ENCODE measurements at places on chromosomes 2 and 18.
A peak's percentile ranks its signal among the peaks of the same experiment; 100 is the strongest.

DNA sequence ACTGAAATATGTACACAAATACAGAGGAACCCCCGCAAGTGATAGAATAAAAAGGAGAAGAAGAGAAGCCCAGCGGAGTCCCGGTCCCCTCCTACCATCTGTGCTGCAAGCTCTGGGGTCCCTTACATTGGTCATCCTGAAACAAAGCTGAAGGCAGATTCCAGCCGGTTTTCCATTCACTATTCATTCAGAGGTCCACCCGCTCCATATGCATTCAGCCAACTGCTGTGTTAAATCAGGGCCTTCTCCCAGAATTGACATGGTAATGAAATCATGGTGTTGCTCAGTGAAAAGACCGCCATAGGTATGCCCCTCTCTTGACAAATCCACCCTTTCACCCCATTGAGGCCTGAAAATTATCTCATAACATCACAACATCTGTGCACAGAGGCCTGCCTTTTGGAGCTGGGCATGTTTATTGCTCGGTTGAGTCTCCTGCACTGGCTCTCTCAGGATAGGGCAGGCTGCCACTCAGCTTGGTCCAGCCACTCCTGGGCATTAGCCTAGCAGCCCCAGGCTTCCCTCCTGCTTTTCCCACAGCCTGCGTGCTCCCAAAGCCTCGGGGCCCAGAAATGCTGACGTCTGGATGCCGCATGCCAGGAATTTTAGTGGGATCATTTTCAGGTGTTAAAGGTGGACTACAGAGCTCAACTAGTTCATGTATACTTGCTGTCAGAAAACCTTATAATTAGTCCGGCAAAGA is 39.3 kb upstream of the ID2 start:
- H3K4me3 ChIP-seq: no peak overlapping the region
- no peaks in the 10 kb centered on the region for H3K27me3 ChIP-seq
- H3K4me1 ChIP-seq: no peaks in the 10 kb centered on the region
- no peaks in the 10 kb centered on the region for H3K36me3 ChIP-seq
- no peak overlapping the region for H3K27ac ChIP-seq

DNA sequence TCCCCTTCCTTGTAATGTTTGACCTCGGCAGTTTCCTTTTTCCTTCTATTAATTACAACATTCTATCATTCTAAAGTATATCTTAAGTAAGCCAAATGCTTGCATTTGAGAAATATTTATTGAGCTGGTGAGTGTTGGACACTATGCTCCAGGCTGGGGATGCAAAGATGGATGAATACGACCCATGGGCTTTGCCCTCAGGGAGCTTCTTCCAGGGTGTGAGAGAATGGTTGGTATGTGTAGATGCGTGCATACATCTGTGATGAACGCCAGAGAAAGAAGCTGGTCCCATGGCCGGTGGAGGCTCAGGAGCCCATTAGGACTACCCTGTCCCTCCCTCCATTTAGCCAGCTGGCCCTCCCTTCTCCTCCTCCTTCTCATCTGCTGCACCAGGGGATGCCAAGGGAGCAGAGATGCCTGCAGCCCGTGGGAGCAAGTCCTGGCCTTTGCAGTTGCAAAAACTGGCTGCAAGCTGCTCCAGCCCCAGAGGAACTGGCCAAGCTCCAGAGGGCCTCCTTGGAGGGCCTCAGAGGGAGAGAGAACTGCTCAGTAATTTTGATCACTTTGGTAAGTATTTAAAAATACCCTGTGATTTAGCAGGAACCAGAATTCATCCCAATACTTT is 65.7 kb upstream of the FOSL2 start:
- H3K27me3 ChIP-seq: no peaks in the 10 kb centered on the region
- H3K36me3 ChIP-seq: no peaks in the 10 kb centered on the region
- H3K27ac ChIP-seq: no peak overlapping the region
- no peak for DNase-seq
- H3K4me3 ChIP-seq: no peak overlapping the region
- H3K4me1 ChIP-seq: peaks cover 19% of the 10 kb centered on the region

GRCh38 chr2:1627628-1628381 is 116.5 kb downstream of the PXDN start:
- H3K36me3 ChIP-seq: no peaks in the 10 kb centered on the region
- H3K27ac ChIP-seq: no peak overlapping the region
- H3K4me3 ChIP-seq: no peak overlapping the region
- H3K4me1 ChIP-seq: peaks cover 23% of the 10 kb centered on the region
- no peak for DNase-seq
- H3K27me3 ChIP-seq: no peaks in the 10 kb centered on the region

- H3K27me3 ChIP-seq: no peaks in the 10 kb centered on the region
- H3K4me3 ChIP-seq: no peak overlapping the region
- no peaks in the 10 kb centered on the region for H3K4me1 ChIP-seq
- H3K27ac ChIP-seq: peak overlapping the region; percentile 49
- DNase-seq: no peak
- no peaks in the 10 kb centered on the region for H3K36me3 ChIP-seq
Measured at GRCh38 chr2:235088496-235088921, 136.7 kb downstream of the SH3BP4 start.

DNA sequence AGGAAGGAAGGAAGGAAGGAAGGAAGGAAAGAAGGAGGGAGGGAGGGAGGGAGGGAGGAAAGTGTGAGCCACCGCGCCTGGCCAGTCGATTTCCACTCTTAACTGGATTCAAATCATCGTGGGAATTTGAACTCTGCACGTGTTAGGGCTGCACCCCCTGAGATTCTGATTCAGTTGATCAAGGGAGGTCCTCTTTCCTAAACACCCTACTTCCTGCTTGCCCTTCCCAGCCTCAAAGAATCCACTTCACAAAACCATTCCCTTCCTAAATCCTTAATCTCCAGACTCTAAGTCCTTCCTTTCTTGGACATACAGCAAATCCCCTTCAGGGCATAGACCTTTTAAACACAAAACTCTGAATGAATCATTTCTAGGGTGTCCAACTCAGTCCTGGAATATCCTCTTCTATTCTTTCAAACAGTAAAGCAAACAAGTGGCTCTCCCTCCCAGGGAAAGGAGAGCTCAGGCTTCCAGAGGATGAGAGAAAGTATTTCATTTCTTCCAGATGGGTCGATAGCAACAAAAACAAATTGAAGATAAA is 68.2 kb upstream of the MBOAT2 start:
- no peak for DNase-seq
- H3K4me1 ChIP-seq: no peaks in the 10 kb centered on the region
- no peak overlapping the region for H3K27ac ChIP-seq
- no peaks in the 10 kb centered on the region for H3K36me3 ChIP-seq
- H3K27me3 ChIP-seq: no peaks in the 10 kb centered on the region

GRCh38 chr18:67232406-67232805 is 284.1 kb downstream of the DSEL start:
- H3K4me1 ChIP-seq: no peaks in the 10 kb centered on the region
- no peaks in the 10 kb centered on the region for H3K36me3 ChIP-seq
- no peaks in the 10 kb centered on the region for H3K27me3 ChIP-seq
- no peak overlapping the region for H3K27ac ChIP-seq
- no peak overlapping the region for H3K4me3 ChIP-seq
- DNase-seq: no peak

- no peaks in the 10 kb centered on the region for H3K4me1 ChIP-seq
- no peak for DNase-seq
- no peaks in the 10 kb centered on the region for H3K36me3 ChIP-seq
- H3K27me3 ChIP-seq: no peaks in the 10 kb centered on the region
- peak overlapping the region; percentile 87 for H3K27ac ChIP-seq
- H3K4me3 ChIP-seq: no peak overlapping the region
Measured at GRCh38 chr2:226766352-226767055, 33.1 kb downstream of the IRS1 start.

DNA sequence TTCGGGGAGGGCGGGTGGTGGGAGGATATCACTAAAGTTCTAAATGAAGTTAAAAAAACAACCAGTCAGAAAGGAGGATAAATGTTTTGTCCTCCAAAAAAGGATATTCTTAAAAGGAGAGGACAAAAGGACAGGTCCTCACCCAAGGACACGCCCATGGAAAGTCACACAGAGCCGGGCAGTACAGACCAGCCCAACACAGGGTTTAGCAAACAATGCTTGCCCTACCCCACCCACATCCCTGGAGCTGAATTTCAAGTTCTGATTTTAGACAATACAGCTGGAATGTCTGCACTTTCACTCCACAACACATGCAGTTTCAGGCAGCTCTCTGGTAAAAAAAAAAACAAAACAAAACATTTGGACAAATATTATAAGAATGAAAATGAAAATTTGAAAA is 67.9 kb downstream of the SLC9A4 start:
- H3K27ac ChIP-seq: no peak overlapping the region
- no peak overlapping the region for H3K4me3 ChIP-seq
- no peaks in the 10 kb centered on the region for H3K27me3 ChIP-seq
- H3K36me3 ChIP-seq: no peaks in the 10 kb centered on the region
- H3K4me1 ChIP-seq: no peaks in the 10 kb centered on the region

- no peaks in the 10 kb centered on the region for H3K36me3 ChIP-seq
- H3K27ac ChIP-seq: no peak overlapping the region
- no peak overlapping the region for H3K4me3 ChIP-seq
- peaks cover 11% of the 10 kb centered on the region for H3K4me1 ChIP-seq
- DNase-seq: no peak
- no peaks in the 10 kb centered on the region for H3K27me3 ChIP-seq
Measured at GRCh38 chr2:181041661-181042060, 61.3 kb downstream of the UBE2E3 start.

GRCh38 chr2:189347540-189347939 is 93.7 kb upstream of the WDR75 start:
- peaks cover 9% of the 10 kb centered on the region for H3K4me1 ChIP-seq
- H3K4me3 ChIP-seq: no peak overlapping the region
- DNase-seq: no peak

GRCh38 chr2:96698221-96698861 is 41.5 kb downstream of the LMAN2L start:
- no peaks in the 10 kb centered on the region for H3K4me1 ChIP-seq
- no peak overlapping the region for H3K4me3 ChIP-seq
- H3K27ac ChIP-seq: no peak overlapping the region

GRCh38 chr2:20468549-20469500 is 22.0 kb downstream of the RHOB start:
- H3K4me3 ChIP-seq: no peak overlapping the region
- DNase-seq: no peak
- H3K27ac ChIP-seq: no peak overlapping the region
- H3K4me1 ChIP-seq: no peaks in the 10 kb centered on the region
- no peaks in the 10 kb centered on the region for H3K36me3 ChIP-seq

GRCh38 chr2:194383401-194383800 is 1273.6 kb upstream of the SLC39A10 start:
- no peaks in the 10 kb centered on the region for H3K27me3 ChIP-seq
- H3K36me3 ChIP-seq: no peaks in the 10 kb centered on the region
- no peak for DNase-seq
- H3K27ac ChIP-seq: no peak overlapping the region

DNA sequence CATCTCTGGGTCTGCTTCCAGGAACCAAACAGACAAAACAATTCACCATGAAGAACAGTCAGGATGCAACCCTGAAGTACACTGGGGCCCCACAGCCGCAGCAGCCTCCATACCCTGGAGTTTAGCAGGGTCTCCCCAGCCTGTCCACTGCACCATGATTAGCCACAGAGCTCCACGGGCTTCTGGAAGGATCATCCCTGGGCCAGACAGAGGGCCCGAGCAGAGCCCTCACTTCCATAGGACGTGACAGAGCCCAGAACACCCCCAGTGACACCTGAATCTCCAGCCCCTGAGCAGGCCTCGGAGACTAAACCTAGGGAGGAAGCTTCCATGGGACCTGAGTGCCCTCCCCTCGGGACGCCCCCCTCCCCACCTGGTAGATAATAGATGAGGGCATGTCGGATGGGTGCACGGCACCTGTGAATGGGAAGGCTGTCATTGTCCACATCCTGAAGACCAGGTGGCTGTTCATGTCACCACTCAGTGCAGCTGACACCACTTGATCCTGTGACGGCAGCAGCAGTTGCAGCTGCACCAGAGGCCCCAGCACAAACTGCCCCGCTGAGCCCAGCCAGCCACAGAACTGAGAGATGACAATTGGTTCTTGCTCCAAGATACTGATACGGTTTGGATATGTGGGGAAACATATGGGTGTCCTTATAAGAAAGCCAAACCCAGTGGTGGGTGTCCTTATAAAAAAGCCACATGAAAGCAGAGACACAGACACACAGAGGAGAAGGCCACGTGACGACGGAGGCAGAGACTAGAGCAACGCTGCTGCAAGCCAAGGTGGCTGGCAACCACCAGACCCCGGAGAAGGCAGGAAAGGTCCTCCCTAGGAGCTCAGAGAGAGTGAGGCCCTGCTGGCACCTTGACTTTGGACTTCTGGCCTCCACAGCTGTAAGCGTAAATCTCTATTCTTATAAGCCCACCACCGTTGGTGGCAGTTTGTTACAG is 23.2 kb downstream of the KIF1A start:
- no peak overlapping the region for H3K27ac ChIP-seq
- no peak overlapping the region for H3K4me3 ChIP-seq

DNA sequence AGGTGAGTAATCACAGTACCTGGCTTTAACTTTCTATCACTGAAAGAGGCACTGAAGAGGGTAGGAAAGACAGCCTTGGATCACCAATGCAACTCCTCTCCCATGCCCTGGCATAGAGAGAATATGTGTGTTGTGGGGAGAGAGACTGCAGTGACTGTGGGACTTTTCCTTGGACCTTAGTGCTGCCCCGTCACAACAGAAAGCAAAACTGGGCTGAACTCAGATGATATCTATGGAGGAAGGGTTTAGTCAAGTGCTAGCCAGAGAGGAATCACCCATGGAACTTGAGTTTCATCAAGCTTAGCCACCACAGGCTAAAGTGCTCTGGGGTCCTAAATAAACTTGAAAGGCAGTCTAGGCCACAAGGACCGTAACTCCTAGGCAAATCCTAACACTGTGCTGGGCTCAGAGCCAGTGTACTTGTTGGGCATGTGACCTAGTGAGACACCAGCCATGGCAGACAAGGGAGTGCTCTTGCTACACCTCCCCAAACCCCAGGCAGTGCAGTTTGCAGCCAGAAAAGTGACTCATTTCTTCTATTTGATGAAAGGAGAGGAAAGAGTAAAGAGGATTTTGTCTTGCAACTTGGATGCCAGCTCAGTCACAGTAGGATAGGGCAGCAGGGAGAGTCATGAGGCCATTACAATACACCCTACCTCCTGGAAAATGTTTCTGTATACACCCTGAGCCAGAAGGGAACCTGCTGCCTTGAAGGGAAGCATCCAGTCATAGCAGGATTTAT is 105.8 kb upstream of the SPOPL start:
- no peaks in the 10 kb centered on the region for H3K36me3 ChIP-seq
- H3K27ac ChIP-seq: no peak overlapping the region
- no peak for DNase-seq
- H3K27me3 ChIP-seq: no peaks in the 10 kb centered on the region
- no peaks in the 10 kb centered on the region for H3K4me1 ChIP-seq

DNA sequence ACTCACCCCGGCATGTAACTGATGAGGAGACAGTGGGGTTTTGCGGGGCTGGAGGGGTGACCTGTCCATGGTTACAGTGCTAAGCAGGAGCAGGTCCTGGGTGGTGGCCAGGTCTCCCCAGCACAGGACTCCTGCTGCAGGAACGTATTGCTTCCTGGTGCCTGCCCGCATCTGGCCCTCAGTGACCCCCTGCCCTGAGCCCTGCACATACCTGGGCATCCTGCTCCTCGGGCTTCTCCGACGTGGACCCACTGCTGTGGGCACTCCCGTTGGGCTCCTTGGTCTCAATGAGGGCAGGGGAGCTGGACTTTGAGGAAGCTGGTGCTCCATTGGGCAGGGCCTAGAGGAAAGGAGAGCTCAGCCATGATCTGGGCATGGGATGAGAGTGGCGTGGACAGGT is 43.5 kb downstream of the CENPO start:
- H3K36me3 ChIP-seq: no peaks in the 10 kb centered on the region
- no peak for DNase-seq
- H3K4me3 ChIP-seq: no peak overlapping the region
- no peak overlapping the region for H3K27ac ChIP-seq
